Cerebellar nuclear complex (tissue), 1 donor: ENCODE measurements at places on chromosomes 2 and 18.

GRCh38 chr18:12599966-12600365, 57.9 kb downstream of the SPIRE1 start:
- DNase-seq = no peak

DNA sequence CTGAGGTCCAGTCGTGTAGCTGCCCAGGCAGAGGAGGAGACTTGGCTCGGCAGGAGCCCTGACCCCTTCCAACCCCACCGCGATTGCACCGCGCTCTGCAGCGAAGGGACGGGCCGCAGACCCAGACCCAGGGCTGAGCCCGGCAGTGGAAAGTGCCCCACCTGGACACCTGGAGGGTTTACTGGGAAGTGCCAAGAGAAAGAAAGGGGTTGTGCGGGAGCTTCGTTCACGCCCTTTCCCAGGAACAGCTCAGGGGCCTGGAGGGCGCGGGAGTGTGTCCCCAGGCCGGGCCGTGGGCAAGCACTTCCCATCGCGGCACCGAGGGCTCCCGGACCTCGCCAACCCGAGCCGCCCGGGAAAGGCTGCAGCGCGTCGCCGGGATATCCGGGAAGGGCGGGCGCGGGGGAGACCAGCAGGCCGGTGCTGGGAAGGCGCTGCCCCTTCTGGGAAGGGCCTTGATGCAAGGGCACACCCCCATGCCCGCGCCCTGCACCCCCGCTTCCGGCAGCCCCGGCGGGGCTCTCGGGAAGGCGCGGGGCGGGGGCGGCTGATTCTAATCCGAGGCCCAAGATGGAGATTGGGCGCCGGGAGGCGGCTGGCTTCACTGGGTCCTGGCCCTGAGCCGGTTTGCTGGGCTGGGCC, 36.1 kb upstream of the MRPL33 start:
- DNase-seq = no peak

- DNase-seq = no peak
Observed at GRCh38 chr2:240383099-240383758, 52.2 kb upstream of the GPC1 start.

DNA sequence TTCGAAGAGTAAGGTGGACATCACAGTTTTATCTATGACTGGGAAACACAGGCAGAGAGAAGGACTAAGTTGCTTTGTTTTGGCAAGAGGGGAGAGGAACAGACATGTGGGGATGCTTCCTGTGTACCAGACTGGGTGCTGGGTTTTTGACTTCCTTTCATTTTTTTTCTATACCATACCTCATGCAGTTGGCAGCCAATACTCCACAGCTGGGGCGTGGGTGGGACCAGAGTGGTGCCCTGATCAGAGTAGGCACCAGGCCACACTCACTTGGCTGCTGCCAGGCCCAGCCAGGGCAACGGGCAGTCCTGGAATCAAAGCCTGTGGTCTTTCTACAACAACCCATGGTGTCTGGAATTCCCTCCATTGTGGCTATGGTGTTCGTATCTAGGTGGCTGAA, 45.2 kb downstream of the SH3RF3 start:
- DNase-seq = no peak

DNA sequence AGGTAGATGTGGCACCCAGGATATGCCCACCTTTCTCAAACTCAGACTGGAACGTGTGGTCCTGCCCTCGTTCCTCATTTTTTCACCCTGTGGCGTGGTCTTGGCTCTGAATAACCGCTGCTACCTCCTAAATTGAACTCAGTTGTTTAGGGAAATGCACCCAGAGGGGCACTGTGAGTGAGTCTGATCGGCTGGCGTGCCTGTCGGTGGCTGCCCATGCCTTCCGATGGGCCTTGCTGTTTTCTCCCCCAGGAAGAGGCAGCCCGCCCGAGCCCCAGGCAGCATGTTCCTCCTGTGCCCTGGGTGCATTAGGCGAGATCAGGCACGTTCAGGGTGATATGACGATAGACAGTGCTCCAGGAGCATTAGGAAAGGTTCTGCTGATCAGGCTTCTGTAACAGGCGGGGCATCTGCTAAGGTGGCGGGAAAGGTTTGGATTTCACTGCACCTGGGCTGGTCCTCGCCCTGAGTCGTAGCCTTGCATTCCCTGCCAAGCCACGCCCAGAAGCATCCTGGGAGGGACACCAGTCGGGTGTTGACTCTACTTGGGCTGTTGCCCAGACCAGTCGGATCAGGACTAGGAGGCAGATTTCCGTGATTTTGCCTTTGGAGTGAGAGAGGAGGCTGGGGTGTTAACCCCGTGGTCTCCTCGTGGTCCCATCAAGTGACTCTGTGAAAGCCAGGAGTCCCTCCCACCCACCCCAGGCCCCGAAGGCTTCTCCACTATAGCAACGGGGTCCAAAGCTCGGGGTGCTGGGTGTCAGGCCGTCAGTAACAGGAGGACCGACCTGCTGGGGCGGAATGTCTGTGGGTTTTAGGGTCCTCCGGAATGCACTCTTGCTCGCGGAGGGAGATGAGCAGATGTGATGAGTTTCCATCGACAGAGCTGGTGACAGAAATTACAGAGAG, 75.1 kb downstream of the SH3BP4 start:
- no peak for DNase-seq
